Left renal cortex interstitium (tissue), 4 donors: ENCODE measurements at places on chromosomes 2 and 18. TPM values are rescaled to one million over a fixed set of nuclear protein-coding genes. Genes with fewer than 3 reads are reported as not detected.

The CMPK2 gene
- polyA plus RNA-seq, result 5.2 TPM

The MOGAT1 gene
- polyA plus RNA-seq, result 0.48 TPM

The GPR75 gene
- 1.5 TPM for polyA plus RNA-seq

DNA sequence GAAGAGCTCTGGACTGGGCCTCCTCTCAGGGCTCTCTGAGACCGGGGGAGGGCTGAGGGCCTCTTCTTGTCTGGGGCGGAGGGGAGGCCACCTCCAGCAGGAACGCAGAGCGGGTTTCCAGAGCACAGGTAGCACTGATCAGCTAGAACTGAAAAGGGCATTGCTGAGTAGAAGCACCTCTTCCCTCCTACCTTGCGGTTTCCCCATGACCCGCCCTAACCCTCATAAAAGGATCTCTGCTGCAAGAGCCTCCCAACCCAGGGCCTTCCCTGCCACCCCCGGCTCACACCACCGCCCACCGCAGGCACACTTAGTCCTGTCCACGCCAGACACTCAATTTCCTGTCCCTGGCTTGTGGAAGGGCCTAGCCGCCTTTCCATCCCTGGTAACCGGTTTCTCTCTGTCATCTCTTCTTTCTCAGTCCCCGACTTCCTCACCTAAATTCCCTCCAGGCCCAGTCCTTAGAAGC is 966 bp downstream of the ADCY3 start:
- no peak for DNase-seq

DNA sequence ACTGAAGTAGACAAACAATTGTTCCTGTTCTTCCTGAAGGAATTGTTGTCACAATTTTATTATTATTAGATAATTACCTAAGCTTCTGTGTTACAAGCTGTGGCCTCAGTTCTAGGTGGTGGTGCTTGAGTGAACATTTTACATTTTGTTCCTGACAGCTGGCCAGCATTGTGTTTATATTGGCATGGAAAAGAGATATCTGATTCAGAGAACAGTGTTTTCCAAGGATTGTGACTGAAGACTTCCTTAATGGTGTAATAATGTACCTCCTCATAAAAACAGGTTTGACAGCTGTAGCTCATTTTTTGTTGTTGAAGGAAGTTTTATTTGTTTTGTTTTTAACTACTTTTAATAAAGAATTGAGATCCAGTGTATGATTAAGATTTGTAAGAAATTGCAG is 95.2 kb downstream of the EPB41L5 start:
- no peak for DNase-seq

DNA sequence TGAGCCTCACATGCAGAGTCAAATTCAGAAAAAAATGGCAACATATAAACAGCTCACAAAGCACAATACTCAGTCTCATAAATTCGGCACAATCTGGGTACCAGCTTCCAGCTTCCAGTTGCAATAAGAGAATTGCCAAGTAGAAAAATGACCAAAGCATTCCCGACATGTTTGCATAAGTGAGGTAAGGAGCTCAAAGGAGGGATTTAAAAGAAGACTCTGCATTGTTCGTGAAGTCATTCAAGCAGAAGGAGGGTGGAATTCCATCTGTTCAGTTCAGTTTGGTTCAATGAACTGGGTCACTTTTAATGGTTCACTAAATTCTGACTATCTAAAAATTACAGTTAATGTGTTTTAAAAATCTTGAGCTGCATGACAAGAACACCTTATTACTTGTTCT is 106.7 kb upstream of the KLHL14 start:
- DNase-seq, result no peak

GRCh38 chr2:233326500-233326899 is 18.9 kb downstream of the SAG start:
- DNase-seq, result no peak

- no peak for DNase-seq
Measured at GRCh38 chr2:239473211-239473805, 72.5 kb upstream of the HDAC4 start.

GRCh38 chr2:67645280-67646138 is 248.4 kb downstream of the ETAA1 start:
- DNase-seq, result no peak
